ENCODE measurements at places on chromosomes 7 and 10.
A peak's percentile ranks its signal among the peaks of the same experiment; 100 is the strongest.

DNA sequence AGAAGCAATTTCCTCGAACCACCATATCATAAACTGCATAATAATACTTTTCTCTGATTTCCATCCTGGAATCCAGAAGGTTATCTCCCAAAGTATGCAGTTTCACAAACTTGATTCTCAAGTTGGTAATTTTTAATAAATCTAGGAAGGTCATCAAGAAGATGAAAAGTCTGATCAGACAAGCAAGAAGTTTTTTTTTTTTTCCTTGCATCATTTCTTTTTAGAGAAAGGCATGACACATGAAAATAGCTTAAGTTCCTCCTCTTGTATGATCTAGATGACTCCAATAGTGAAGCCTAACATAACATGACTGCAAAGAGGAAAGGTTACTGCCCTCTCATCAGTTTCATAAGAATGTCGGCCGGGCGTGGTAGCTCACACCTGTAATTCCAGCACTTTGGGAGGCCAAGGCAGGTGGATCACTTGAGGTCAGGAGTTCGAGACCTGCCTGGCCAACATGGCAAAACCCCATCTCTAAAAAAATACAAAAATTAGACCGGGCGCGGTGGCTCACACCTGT is 22.2 kb downstream of the LAMB1 start:
- no peak for DNase-seq

- DNase-seq, result no peak
These were observed 100.0 kb downstream of the GRID1 start for GRCh38 chr10:86266446-86267242.

- DNase-seq, result no peak
These were observed 7.2 kb downstream of the BUD23 start for GRCh38 chr7:73690646-73691045.

GRCh38 chr7:112880818-112881418 is 90.7 kb upstream of the TMEM168 start:
- DNase-seq, result no peak

DNA sequence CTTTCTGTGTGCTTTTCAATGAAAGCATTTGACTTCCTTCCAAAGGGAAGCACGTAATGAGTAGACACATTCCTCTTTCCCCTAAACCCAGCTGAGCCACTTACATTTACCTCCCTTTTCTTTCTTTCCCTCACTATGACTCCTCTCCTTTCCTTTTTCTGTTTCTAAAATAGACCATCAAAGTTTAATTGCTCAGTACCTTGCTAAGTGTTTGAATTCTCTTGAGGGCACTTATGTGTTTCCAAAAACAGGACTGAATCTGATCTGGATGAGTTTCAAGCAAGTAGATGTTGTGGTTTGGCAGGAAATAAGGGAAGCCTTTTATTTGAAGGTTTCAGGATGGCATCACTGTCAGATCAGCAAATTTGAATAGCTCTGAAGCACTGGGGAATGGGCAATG is 396.2 kb downstream of the REEP3 start:
- no peak for DNase-seq

DNA sequence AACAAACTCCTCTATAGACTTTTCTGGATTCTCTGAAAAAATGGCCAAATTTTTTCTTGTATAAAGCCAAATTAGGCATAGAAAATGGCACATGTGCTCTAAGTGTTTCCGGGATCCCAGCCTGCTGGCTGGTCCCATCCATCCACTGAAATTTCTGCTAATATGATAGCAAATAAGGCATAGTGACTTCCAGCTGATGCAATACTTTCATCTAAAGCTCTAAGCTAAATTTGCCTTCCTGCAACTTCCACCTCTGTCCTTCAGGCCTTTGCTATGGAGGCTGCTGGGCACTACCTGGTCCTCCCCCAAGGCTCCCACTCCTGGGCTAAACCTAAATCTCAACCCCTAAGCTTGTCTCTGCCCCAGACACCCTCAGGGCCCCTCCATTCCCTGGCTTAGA is 20.5 kb downstream of the MYH16 start:
- no peak for DNase-seq

DNA sequence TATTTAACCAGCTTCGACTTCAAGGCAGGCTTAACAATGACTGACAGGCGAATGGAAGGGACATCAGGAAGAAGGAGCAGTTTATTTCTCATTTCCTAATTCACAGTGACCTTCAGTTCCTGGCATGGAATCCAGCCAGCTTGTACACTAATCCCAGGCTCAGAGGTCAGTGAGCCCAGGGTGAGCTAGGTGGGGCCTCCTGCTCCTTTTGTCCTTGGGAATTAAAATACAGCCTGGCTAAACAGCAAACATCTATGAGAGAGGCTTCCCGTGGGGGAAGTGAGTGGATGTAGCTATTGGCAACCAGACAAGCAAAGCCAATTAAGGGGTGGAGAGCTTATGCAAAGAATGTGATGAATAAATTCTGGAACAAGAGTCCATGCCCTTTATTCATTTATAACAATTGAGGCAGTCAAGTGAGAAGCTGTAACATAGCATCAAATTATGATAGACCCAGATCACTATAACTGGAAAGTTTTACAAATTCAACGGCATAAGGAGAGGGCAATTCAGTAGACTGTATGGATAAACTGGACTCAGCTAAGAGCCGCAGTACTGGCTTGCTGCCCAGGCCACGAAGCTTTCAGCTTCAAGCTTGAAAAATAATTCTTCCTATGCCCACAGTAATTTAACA is 57.1 kb downstream of the STK17A start:
- DNase-seq, result no peak

DNA sequence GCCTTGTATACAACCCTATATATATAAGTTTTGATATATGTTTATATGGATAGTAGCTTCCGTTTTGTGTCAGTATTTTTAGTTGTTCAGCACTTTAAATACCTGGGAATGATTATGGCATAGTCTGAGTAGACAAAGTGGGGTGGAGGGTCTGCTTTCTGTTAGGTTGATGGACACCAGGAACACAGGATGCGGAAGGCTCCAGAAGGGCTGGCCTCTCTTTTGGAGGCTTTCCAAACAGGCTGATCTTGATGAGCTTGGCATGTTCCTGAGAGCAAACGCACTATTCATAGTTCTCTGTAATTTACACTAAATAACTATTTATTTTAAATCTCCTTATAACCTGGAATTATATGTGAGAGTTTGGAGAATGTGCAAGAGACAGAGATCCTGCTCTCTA is 12.7 kb downstream of the AKR1E2 start:
- no peak for DNase-seq

- no peak for DNase-seq
These were observed 270.0 kb upstream of the PPP2R2D start for GRCh38 chr10:131630772-131631258.

DNA sequence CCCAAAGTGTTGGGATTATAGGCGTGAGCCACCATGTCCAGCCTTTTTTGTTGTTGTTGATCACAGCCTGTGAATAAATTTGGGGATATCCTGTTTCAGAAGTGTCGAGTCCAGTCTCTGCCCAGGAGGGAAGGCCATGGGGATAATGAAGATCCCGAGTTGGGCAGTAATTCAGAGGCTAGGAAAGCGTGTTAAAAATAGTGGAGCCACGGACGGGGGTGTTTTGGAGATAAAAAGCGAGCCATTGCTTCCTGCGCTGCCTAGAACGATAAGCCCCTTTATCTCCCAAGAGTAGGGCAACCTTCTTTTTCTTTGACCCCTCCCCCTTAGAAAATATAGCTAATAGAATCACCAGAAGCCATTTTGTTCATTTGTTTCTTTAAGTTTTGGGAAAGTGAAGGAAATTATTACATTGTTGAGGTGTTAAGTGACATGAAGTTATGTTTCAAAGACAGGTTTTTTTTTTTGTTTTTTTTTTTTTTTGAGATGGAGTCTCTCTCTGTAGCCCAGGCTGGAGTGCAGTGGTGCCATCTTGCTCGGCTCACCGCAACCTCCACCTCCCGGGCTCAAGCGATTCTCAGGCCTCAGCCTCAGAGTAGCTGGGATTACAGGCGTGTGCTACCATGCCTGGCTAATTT is 43.3 kb downstream of the IL15RA start:
- no peak for DNase-seq

DNA sequence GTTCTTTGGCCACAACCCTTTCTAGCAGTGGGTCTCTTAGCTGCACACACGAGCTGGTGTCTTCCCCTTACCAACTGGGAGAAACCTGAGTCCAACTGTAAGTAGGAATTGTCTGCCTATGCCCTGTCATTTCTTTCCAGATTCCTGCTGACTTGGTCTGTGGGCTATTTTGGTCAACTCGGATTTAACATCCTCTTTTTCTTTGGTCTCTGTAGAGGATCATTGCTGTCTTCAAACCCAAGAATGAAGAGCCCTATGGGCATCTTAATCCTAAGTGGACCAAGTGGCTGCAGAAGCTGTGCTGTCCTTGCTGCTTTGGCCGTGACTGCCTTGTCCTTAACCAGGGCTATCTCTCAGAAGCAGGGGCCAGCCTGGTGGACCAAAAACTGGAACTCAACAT is 10.3 kb downstream of the PI4K2A start:
- DNase-seq, result no peak

DNA sequence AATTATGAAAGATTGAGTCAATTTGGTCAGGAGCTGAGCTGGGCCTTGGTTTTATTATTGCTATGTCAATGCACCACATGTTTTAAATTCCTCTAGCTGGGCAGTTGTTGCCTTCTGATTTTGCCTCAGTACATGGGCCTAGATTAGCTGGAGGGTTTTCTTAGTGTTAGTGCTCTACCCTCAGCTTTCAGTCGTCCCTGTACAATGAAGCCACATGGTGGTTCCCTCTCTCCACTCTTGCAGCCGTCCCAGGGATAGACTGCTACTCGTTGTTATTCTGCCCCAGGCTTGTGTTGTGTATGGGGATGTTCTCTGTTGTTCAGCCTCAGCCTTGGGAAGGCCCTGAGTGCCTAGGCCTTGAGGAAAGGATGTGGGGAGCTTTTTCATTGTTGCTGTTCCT is 37.0 kb downstream of the NHLRC2 start:
- peak; percentile 32 for DNase-seq

DNA sequence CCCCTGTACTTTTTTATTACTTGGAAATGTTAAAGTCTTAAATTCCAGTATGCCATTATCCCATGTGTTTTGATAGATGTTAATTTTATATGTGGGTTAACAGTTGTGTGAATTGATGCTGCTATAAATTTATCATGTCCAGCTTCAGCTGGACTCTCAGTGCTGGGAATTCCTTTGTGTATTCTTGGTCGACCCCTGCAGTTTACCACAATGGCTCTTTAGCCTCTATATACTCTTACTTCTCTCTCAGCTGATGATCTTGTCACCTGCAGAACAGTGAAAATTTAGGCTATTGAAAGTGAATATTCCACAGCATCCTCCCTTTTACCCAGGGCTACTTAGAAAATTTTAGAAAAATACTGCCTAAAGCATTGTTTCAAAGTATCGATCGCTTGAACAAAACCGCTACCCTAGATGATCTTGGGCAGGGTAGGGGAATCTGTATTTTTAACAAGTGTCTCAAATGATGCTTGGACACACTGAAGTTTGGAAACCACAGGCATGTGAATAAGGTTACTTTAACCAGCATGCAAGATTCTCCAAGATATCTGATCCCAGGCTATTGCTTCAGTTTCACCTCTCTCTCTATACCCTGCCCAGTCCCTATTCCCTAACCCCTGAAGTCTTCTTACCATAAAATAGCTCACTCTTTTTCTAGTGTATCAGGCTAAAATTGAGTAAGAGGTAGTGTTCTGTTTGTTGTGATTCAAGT is 25.4 kb downstream of the LCOR start:
- DNase-seq, result no peak

- no peak for DNase-seq
These were observed 14.5 kb downstream of the NUDT5 start for GRCh38 chr10:12181065-12181775.

GRCh38 chr10:90969947-90970673 is 49.2 kb upstream of the ANKRD1 start:
- no peak for DNase-seq

DNA sequence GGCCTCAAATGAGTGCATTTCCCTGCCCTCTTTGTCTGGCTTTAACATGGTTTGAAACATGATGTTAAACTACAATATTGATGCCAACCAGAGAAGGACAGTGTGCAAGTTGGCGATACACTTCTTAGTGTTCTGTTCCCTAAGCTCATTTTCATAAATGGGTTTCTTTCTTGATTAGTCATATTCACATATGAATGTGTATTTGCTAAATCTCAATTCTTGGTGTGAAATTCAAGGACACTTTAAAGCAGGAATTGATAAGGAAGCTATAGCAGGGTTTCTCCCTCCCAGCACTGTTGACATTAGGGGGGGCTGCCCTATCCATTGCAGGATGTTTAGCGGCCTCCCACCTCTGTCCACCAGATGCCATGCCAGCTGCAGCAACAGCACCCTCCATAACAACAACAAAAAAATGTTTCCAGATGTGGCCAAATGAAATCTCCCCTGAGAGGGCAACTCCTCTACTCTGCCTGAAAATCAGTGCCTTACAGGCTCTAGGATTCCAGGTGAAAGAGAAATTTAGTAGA is 13.1 kb downstream of the CCNY start:
- no peak for DNase-seq

GRCh38 chr10:5470062-5470751 is 29.2 kb downstream of the CALML5 start:
- no peak for DNase-seq

DNA sequence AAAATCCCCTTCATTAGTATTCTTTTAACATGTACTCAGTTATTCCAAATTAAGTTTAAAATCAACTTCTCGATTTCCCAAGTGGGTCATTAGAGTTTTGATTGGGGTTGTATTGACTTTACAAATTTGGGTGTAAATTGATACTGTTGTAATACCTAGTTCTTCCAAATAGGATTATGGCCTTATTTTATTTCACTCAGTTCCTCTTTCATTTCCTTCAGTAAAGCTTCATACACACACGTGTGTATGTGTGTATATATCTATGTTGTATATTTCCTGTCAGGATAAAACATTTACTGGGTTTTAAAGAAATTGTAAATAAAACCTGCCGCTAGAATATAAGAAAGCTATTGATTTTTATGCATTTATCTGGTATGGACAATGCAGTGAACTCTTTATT is 15.9 kb downstream of the YME1L1 start:
- no peak for DNase-seq

GRCh38 chr10:127853868-127854768 is 38.6 kb downstream of the CLRN3 start:
- DNase-seq, result peak; percentile 29

DNA sequence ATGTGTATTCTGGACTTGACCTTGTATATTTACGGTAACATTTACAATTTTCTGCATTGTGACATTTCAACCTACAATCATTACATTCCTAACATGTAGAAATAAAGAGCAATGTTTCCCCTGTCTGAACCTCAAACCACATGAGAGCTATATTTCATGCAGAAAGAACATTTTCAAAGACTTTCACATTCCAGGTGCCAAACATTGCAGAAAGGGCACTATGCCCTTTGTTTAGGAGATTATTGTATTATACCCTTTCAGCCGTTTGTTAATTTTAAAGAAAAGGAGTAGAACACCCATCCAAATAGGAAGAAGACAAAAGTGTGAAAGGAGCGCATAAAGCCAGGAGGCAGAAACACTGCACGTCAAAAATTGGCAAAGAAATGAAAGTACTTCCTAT is 260.4 kb downstream of the RELN start:
- no peak for DNase-seq

DNA sequence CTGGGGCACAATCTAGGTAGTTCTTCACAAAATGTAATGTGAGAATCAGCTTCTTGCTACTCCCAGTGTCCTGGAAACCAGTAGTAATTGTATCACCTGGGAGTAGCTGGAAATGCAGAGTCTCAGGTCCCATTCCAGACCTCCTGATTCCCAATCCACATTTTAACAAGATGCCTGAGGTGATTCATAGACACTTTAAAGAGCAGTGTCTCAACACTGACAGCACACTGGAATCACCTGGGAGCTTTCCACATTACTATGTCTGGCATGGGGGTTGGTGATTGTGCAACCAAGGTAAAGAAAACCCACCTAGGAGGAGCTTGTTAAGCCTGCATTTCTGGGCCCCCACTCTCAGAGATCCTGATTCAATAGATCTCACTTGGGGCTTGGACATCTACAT is 11.1 kb downstream of the DPY19L1 start:
- DNase-seq, result no peak

Measured in dorsolateral prefrontal cortex (tissue), 122 donors.